ENCODE measurements at places on chromosomes 4 and X.

DNA sequence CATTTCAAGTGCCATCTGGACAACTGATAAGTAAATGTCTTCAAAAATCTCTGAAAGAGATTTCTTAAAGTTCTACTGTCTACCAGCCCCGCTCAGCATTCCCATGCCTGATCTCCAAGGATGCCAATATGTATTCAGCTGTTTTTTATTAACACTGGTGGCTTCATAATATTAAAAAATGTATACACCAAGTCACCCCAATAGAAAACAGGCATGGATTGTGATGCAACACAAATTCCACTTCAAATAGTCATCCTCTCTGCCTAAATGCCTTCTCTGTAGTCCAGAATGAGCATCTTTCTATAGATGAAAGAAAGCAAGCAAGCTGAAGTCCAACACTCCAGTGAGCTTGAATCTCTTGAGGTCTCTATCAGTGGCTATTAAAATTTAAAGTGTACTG is 152.2 kb upstream of the PPARGC1A start:
- no peak for DNase-seq

GRCh38 chr4:139761461-139761860 is 95.8 kb downstream of the MGST2 start:
- no peak for DNase-seq

GRCh38 chr4:96874657-96875056 is 1034.8 kb downstream of the PDHA2 start:
- no peak for DNase-seq

DNA sequence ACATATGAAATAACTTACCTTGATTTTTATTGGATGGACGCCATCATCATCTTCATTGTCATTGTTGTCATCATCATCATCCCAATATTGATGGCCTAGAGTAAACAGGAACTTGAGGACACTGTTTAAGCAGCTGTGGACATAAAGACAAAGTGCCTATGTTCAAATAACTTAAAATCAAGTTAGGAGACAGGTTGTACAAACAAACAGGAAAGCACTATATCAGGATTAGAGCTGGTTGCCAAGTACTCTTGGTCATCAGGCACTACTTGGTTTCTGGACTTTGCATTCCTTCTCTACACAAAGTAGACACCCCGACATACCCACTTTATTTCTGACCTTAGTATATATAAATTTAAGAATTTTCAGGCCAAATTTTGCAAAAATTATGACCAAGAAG is 608.6 kb downstream of the KLHL13 start:
- DNase-seq, result peak; percentile 61

GRCh38 chr4:96992443-96992842 is 1150.8 kb downstream of the STPG2 start:
- no peak for DNase-seq

- DNase-seq, result no peak
Observed at GRCh38 chr4:120923207-120923522, 639 bp upstream of the PRDM5 start.

DNA sequence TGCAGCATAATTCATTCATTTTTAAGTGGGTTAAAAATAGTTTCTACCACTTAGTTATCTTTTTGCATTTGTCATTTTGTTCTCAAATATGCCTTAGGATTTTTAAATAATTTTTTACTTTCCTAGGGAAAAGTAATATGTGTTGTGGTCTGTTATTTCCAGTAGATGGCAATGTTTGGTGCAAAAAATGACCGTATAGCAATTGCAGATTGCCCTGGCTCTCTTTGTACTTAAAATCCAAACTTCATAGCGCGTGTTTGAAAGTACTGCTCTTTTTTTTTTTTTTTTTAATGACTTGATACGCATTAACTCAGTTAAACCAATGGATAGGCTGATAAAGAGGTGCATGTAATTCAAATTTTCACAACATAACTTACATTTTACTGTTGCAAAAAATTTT is 74.4 kb upstream of the RBMX start:
- no peak for DNase-seq

GRCh38 chr4:85165808-85166207 is 199.3 kb upstream of the WDFY3 start:
- DNase-seq, result no peak

GRCh38 chrX:40887476-40887875 is 152.1 kb upstream of the MED14 start:
- peak; percentile 65 for DNase-seq

GRCh38 chr4:170988446-170988845 is 824.8 kb upstream of the GALNTL6 start:
- no peak for DNase-seq

DNA sequence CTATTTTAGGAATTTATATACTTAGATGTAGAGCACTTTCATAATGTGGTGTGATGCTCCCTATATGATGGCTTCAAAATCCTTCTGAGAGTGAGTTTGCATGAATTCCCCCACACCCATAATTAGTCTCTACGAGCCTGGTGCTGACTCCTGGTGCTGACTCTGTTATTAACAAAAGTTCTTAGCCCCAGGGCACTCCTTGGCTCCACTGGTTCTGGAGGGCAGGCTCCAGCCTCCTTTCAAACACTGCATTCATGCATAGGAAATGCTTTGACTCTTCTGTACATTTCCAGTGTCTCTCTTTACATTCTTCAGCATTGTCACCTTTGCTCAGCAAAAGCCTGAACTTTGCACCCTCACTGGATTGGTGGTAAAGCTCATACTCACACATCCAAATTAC is 64.0 kb downstream of the LNX1 start:
- DNase-seq, result no peak

DNA sequence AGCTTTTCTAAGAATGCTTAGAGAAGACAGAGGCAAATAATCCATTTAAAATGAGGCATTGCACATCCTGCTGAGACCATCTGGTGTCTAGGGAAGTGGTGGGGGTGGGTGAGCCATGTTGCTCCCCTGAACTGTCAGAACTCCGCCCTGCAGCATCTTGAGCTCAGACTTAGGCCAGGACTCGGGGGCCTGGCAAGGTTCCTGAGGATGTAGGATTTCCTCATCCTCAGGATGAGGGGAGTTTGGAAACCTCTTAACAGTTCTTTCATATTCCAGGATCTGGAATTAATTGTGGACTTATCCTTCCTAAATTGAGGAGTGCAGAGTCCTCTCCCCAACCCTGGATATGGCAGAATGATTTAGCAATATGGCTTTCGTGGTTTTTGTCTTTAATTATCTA is 6.6 kb downstream of the TLL1 start:
- no peak for DNase-seq

DNA sequence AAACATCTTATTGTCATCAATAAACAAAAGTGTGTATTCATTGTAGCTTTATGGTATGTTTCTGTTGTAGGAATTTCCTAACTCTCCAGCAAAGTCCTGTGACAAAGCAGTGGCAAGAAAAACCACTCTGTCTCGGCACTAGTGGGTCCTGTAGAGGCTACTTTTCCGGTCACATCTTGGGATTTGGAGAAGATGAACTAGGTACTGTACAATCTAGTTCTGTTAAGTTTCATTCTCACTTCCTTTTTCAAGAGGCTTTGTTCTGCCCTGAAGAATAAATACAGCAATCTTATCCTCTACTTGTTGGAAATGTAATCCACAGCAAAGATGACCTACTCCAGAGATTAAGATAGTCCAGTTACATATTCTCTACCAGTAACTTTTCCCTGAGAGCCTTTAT is 69.3 kb downstream of the HHIP start:
- DNase-seq, result no peak

GRCh38 chr4:55372259-55372658 is 23.5 kb upstream of the TMEM165 start:
- DNase-seq, result no peak

- peak; percentile 99 for DNase-seq
Observed at GRCh38 chrX:318068-318738, 393 bp downstream of the GTPBP6 start.

DNA sequence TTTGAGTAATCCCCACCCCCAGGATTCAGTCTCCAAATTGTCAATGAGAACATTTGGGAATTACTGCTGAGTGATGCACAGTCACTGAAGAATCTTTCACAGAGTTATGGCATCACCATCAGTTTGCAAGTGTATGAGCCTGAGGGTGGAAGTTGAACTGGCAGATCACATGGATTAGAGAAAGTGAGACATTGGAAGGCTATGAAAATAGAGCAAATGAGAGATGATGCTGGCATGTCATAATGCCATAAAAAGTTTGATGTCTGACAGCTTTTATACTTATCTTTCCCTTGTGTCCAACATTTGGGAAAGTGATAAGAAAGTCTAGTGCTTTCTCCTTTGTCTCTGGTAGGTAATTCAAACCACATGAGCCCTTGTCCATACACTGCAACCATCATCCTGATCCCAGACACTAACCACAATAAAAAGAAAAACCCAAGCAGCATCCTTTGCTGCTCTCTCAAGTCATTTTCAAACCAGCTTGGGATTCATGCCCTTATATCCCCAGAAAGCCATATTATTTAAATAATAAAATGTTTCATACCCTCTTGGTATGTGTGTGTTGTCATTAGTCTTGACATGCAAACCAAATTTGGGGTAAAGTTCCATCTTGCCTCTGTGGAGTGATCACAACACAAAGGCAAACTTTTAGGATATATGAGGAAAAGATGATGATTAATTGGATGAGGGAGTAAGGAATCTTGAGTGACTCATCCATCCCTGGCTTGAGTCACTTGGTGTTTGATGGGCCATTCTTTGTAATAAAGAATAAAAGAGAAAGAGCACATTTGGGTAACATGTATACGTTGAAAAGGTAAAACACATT is 438.9 kb downstream of the GRXCR1 start:
- DNase-seq, result no peak

GRCh38 chrX:118100091-118100490 is 16.5 kb downstream of the KLHL13 start:
- no peak for DNase-seq

DNA sequence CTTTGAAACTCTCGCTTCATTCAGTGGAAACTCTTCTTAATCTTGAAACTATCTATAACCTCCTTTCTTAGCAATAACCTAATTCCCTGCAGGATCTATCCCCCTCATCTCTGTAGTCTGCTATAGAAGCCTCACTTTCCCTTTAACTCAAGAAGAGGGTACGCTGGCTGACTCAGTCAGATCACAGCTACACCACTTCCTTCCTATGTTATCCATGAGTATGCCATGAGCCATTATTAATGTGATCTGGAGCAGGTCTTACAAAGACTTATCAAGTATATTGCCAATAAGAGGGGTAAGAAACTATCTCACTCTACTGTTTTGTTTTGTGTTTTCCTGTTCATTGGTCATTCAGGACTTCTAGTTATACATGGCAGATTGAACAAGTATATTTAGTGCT is 165.3 kb downstream of the PJA1 start:
- DNase-seq, result no peak

DNA sequence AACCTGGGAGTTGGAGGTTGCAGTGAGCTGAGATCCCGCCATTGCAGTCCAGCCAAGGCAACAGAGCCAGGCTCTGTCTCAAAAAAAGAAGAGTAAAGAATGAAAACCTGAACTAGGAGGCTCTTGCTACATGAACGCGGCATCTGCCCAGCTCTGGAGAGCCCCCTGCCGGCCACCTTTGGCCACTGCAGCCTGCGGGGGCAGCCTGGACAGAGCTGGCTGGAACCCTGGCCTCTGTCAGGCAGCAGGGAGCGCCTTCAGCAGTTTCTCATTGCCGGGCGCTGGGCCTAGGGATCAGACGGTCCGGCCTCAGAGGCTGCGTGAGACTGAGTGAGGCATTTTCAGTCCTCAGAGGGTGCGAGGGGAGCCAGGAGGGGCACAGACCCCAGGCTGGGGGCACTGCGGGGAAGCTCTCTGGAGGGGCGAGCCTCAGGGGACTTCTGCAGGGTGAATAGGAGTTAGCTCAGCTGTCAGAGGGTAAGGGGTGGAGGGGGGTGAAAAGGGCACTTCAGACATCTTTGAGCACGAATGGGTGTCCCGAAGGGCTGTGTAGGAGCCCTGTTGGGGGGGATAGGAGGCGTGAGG is 17.5 kb downstream of the DOK7 start:
- peak; percentile 21 for DNase-seq

DNA sequence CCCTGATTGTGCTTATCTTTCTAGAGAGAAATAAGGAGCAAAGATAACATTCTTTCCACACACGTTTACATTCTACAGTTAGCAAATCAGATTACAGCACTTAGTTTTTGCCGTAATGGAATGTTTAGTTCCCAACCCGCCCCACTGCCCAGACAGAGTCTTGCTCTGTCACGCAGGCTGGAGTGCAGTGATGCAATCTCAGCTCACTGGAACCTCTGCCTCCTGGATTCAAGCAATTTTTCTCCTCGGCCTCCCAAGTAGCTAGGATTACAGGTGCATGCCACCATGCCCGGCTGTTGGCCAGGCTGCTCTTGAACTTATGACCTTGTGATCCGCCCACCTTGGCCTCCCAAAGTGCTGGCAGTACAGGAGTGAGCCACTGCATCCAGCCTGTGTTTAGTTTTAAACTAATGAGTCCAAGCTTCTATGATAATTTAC is 8.4 kb upstream of the PRPS1 start:
- DNase-seq, result no peak

GRCh38 chr4:161817914-161818313 is 345.9 kb downstream of the FSTL5 start:
- no peak for DNase-seq

DNA sequence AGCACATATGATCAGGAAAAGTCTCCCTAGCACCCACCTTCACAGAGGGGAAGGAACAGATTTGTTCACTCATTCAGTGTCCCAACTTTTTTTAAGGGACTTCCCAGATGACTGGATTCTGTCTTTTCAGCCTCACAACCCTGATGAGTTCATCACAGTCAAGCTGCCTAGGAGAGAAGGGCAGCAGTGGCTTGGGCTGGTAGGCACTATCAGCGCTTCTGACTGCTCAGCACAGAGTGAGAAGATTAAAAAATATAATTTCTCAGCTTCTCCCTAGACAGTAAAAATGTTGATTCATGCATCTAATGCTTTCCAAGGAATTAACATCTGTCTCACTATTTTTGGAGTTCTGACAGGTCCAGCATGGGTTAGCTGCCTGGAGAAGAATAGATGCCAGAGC is 328.2 kb downstream of the DTHD1 start:
- DNase-seq, result no peak

GRCh38 chrX:31139961-31140360 is 68.1 kb upstream of the FTHL17 start:
- no peak for DNase-seq

DNA sequence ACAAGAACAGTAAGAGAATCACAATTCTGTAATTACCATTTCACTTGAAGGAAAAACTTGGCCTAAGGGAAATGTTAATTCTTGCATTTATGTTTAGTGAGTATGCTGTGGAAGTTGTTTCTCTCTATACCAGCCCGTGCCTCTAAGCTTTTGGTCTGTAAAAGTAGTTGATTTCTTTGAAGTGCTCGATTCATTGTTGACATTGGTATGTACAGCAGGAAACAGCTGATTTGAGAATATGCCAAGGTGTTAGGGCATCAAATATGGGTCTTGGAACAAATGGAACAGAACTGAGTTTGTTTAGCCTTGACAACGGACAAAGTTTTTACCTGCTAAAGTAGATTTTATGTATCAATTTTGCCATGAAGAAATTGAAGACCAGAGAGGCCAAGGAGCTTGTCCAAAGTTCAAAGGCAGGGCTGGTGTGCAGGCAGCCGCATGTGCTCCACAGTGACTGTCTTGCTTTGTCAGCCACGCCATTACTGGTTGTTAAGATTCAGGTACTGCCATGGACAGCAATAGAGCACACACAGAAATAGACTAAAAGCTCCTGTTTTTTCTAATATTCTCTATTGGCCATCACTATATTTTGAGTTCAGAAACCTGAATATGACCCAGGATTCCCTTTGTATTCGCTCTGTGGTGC is 75.5 kb upstream of the TLR3 start:
- peak; percentile 34 for DNase-seq

- no peak for DNase-seq
Observed at GRCh38 chr4:25421816-25422525, 44.9 kb downstream of the ANAPC4 start.

GRCh38 chr4:108635070-108635655 is 14.8 kb downstream of the RPL34 start:
- DNase-seq, result no peak

- no peak for DNase-seq
Observed at GRCh38 chrX:79162076-79162475, 17.6 kb downstream of the GPR174 start.
